SK-MEL-5 (cell line): ENCODE measurements at places on chromosomes 7 and 10.

DNA sequence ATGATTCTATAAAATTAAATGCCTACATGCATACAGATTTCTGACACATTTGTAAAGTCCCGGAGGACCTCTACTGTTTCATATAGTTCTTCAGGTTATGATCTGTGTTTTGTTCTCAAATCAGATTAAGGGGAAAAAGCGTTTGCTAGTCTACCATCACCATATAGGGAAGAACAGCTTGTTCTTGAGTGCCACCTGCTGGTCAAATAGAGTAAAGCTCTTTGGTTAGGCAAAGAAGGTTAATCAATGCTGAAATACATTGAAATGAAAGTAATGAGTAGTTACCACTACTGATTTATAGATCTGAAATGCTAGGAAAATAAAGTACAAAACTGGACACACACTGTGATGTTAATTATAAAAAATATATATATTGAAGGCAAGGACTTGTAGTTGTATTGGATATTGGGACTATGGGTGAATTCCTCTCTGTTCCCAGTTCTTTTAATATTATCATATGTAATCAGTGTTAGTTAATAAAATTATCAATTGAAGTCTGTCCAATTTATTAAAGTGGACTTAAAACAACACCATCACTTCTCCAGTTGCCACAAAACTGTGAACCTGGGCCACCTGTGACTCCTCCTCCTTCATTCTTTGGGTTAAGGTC is 72.6 kb upstream of the PDLIM1 start:
- DNase-seq = peak; percentile 74

DNA sequence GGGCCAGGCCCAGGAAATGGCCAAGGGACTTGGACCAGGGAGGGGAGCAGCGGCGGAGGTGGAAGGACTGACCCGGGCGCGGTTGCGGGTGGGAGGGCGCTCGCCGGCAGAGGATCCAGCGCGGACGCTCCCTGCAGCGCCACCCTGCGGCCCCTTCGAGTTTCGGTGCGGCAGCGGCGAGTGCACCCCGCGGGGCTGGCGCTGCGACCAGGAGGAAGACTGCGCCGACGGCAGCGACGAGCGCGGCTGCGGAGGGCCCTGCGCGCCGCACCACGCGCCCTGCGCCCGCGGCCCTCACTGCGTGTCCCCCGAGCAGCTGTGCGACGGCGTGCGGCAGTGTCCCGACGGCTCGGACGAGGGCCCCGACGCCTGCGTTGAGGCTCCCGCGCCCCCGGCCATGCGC is 16.8 kb upstream of the ZNF467 start:
- DNase-seq = peak; percentile 43

GRCh38 chr7:72805526-72806494 is 22.2 kb downstream of the TYW1B start:
- DNase-seq = peak; percentile 13

DNA sequence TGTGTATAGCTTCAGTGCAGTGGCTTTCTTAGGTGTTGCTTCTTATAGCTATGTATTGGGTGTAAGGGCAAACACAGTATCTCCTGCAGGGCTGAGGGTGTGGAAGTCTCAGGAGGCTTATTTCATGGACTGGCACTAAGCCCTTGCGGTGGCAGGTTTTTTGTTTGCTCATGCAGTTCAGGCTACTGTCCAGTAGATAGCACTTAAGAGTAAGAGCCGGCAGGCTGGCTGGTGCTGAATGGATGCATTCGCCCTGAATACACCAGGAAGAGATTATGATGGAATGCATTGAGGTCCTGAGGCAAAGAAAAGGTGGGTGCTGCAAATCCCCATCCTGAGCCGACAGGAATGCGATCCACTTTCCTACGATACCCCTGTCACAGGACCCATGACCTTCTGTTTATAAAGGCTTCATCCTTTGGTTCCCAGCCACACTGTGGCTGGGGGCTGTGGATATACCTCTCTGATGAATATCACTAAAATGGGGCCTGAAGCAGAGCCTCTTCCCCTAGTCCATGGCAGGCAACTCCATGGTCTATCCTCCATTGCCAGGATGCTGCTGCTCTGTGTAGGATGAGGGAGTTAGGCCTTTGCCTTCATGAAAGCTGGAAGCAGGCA is 44.9 kb downstream of the ANXA8 start:
- peak; percentile 66 for DNase-seq

DNA sequence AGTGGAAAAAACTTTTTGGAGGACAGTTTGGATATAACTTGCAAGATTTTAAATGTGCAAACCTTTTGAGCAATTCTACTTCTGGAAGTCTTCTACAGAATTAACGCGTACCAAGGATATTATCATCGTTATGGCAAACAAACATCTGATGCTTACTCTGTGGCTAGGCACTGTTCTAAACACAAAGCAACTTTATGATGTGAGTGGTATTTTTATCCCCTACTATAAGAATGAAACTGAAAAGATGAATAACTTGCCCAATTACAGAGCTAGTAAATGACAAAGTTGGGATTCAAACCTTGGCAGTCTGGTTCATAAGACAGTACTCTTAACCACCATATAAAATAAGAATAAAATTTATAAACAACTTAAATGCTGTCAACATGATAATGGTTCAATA is 15.8 kb downstream of the ASZ1 start:
- DNase-seq = peak; percentile 61

GRCh38 chr7:116273918-116274301 is 63.6 kb downstream of the TES start:
- DNase-seq = no peak

GRCh38 chr10:94125856-94126255 is 132.1 kb downstream of the PLCE1 start:
- DNase-seq = no peak

DNA sequence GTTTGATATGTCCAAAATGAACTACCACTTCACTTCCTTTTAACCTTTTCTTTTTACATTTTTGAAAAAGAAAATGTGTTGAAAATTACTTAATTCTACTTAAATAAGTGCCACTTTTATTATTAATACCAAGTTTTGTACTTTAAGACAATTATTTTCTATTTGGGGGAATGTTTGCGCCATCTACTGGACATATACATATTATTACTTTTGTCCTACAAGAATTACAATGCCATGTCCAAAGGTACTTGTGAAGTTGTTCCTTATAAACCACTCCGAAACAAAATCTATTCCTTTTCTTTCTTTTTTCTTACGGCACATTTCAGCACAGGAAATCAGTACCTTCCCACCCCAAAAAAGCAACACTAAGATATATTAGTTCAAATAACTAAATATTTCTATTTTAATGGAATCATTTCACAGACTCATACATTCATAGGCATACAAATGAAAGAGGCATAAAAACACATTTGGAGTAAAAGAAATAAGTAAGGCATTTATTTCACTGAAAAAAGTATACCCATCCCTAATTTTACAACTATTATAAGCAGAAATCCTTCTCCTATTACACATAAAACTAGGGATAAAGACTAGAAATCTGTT is 169.9 kb downstream of the RNF133 start:
- peak; percentile 77 for DNase-seq

GRCh38 chr7:122902751-122903495 is 16.7 kb upstream of the CADPS2 start:
- peak; percentile 52 for DNase-seq

- peak; percentile 98 for DNase-seq
Measured at GRCh38 chr10:126663328-126663727, 7.2 kb downstream of the C10orf90 start.

DNA sequence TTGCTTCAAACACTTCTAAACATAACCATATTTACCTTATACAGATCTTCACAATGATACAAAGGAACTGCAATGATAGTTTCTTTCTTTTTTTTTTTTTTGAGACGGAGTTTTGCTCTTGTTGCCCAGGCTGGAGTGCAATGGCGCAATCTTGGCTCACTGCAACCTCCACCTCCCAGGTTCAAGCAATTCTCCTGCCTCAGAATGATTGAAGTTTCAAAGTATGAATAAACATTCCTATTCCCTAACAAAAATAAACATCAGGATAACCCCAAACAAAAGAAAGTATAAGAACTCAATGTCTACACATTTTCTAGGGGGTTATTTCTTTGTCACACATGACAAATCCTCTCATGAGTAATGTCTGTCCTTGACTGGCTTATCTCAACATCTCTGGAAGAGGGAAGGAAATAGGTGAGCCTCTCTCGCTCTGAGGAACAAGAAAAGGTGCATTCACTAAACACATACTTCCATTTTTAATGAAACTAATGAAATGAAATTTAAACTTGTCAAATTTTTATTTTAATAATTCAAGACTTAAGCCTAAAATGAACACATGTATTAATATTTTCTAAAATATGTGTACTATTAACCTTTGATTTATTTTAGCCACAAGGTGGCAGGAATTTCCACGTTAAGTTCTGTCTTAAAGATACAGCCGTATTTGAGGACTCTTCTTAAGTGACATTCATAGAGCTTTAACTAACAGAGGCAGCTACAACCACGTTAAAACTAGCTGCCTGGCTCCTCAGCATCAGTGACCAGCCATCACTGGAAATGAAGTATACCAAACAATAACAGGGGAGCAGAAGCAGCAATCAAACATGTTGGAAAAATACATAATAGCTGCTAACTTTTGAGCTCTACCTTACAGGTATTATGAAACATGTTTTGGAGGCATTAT is 58.3 kb downstream of the MALSU1 start:
- peak; percentile 65 for DNase-seq

- no peak for DNase-seq
Measured at GRCh38 chr7:156942708-156943090, 6.8 kb upstream of the NOM1 start.
